ENCODE measurements at places on chromosomes 11 and 22.

DNA sequence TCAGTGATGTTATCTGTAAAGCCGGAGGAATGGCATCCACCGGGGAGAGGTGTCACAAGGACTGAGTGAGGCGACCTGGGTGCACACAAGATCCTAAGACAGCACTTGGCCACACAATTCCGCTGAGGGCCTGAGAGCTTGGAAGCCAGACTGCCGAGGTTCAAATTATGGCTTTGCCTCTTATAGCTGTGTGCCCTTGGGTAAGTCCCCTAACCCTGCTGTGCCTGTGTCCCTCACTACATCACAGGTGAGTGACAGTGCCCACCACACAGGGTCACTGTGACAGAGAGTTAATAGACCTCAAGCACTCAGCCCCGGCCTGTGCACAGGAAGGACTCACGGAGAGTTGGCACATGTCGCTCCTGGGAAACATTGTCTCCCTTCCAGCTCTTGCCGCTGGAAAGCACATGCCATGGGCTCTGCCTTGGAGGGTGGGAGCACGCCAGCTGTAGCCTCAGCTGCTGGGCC, 592 bp downstream of the RHOD start:
- peak; percentile 61 for DNase-seq

DNA sequence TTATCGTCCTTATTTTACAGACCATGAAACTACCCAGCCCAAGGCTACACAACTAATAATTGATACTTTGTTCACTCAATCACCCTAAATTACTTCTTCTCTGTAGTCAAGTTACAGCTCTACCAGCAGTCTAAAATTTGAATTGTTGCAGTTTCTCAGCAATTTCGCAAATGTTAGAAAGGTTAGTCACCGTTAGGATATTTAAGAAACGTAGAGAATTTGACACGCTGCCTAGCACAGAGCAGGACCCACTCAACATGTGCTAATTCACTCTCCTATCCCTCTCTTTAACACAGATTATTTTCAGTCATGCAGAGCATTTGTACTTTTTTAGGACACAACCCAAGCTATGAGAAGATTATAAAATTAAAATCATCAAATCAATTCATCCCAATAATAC, 771.1 kb upstream of the LUZP2 start:
- DNase-seq = peak; percentile 27

- DNase-seq = no peak
Measured at GRCh38 chr11:1138097-1138496, 19.7 kb upstream of the MUC5AC start.

DNA sequence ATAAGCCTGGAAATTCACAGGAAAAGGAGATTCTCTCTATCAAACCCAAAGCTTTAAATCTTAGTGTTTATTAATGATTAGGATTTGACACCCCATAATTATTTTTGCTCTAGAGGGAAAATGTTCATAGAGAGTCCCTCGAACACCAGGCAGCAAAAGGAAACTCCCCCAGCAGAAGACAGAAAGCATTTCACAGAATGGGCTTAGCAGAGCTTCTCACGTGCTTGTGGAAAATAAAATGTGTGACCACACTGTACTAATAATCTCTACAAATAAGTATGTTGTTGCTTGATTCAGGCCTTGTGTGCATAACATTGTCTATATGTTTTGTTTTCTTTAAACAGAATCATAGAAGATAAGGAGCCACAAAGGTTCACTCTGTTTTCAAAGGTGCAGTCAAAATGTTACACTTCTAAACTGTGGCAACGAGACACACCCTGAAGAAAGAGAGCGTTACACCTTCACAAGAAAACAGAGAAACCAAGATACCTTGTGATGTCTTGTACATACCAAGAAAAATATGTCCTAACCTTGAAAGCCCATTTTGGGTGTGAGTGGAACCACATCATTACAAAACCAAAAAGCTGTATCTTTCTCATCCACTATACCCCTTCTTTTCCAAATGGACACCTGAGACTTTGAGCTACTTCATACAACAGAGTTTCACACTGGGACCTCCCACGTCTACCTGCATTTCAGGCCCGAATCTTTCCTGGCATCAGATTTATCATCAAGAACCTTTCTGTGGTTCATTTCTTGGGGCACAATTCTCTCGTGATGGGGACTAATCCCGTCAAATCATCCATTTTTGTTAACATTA, 282.5 kb downstream of the ETS1 start:
- no peak for DNase-seq

DNA sequence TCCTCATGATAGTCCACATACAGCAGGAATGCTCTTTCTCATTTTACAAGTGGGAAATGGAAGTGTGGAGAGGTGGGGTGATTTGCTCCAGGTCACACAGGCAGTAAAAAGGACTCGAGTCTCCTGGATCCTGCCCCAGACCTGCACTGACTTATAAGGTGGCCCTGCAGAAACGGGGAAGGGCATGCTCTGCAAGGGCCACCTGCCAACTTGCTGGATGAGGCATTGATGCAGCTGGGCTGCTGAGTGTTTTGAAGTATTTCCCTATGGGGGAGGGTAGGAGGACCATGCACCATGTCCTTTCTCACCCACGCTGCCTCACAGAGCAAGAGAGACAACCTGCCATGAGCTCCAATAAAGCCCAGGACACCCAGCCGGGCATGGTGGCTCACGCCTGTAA, 36.9 kb downstream of the OR6Q1 start:
- no peak for DNase-seq

DNA sequence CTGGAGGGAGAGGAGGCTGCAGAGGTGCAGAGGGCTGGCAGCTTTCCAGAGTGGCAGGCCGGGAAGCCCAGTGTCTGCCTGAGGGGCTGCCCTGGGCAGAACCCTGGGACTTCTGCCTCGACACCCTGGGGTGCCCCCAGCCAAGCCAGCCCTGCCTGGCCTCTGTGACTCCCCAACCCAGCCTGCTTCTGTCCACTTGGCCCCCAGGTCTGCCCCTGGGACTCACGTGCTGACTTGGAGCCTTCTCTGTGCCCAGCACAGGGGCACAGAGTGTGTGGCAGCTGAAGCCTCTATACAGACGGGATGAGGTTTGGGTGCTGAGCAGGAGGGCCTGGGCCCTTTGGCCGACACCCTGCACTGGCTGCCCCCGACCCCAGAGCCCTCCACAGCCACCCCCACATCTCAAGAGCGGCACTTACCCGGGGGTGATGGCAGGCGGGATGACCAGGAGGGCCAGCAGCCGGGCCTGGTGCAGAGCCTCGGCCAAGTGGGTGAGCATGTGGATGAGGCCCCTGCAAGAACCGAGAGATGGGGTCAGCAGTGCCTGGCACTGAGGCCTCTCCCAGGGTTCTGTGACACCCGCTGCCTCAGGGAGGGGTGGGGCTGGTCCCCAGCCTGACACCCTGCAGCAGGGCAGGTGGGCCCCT, 17.5 kb downstream of the CHID1 start:
- DNase-seq = no peak

- peak; percentile 80 for DNase-seq
Measured at GRCh38 chr11:13955971-13956421, 6.5 kb upstream of the SPON1 start.

DNA sequence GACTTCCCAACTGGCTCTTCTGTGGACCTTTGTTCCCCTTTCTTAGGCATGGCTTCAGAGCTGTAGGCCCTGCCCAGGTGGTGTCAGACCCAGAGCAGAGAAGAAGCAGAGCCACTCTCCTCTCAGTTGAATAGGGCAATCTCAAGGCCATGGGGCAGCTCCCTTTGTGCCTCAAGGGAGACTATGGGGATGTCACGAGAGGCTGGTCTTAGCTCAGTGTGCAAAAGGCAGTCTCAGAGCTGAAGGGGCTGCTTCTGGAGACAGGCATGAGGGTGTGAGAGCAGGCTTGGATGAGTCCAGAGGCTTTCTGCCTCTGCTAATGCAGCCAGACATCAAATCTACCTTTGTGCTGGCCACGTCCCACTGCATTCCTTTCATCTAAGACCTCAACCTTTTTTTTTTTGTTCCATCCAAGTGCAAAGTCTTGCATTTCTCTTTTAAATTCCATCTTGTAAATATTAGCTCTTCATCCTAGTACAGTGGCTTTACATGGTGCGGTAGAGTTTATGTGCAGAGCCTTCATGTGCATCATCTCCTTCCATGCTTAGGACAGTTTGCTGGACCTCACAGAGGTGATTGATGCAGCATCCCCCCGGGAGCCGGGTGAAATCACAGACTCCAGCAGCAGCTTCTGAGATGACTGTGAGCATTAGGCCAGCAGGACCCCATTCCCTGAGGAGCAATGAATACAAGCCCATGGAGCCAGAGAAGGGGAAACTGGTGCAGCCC, 34.2 kb upstream of the FCHSD2 start:
- DNase-seq = no peak

DNA sequence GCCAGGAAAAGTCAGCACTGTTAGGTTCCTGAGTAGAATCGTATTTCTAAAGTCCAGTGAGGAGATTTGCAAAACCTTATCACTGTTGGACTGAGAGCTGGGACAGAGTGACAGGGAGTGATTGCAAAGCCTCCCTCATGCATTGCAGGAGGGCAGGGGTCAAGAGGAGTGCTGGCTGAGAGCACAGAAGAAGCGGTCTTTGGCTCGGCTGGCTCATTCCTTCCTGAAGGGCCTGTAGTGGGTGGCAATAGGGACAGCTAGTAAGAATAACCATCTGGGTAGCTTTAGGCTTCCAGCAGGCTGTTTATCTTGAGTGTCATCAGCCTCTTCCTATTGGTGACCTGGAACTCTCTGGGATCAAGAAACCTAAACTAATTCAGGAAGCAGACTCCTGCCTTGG, 53.4 kb downstream of the CD44 start:
- DNase-seq = no peak

- no peak for DNase-seq
Measured at GRCh38 chr11:72294616-72295395, 50.8 kb upstream of the PHOX2A start.

GRCh38 chr11:103295704-103296103, 186.5 kb downstream of the DYNC2H1 start:
- no peak for DNase-seq

DNA sequence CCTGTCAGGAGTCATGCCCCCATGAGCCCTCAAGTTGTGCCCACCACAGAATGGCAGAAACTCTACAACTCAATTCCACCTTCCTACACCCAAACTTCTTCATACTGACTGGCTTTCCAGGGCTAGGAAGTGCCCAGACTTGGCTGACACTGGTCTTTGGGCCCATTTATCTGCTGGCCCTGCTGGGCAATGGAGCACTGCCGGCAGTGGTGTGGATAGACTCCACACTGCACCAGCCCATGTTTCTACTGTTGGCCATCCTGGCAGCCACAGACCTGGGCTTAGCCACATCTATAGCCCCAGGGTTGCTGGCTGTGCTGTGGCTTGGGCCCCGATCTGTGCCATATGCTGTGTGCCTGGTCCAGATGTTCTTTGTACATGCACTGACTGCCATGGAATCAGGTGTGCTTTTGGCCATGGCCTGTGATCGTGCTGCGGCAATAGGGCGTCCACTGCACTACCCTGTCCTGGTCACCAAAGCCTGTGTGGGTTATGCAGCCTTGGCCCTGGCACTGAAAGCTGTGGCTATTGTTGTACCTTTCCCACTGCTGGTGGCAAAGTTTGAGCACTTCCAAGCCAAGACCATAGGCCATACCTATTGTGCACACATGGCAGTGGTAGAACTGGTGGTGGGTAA, at the start of gene OR52W1:
Gene OR52W1, plus strand, starts transcription at position 51 of the 637 bp plus-strand sequence. Its CDS starts 0 bp downstream, at position 51.
- DNase-seq = no peak

DNA sequence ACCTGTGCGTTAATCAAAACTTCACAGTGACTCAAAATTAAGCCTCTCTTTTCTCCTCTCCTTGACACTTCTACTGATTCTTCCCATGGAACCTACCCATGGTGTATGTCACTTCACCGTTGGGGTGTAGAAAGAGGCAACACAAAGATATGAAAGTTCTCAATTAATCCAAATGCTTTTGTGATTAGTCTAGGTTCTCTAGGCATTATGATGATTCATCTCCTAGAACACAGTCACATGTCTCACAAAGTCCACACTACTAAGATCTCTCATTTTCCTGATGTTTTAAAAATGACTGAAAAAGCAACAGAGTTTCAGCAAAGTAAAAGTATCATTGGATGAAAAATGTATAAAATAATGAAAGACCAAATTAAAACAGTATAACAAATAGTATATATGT, 13.7 kb upstream of the SCGB2A2 start:
- no peak for DNase-seq

GRCh38 chr11:8671193-8671612, 11.3 kb downstream of the TRIM66 start:
- DNase-seq = peak; percentile 98

DNA sequence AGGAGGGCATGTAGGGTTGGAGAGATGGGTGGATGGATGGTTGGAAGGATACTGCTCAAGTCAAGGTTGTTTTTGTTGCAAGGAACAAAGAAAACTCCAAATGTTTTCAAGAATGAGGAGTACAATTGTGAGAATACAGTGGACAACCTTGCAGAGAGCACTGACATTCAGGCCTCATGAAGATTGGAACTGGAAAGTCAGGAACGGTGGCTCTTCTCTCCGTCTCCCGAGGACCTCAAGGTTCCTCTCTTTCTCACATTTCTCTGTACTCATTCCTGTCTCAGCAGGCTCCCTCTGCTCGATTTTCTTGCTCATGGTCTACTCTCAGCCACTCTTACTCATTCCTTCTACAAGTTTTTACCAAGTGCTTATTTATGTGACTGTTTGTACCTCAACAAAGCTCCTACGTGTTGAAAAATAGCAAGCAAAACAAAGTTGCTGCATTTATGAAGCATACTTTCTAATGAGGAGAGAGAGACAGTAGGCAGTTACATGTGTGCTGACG, 97.6 kb downstream of the SWAP70 start:
- no peak for DNase-seq

- peak; percentile 36 for DNase-seq
Measured at GRCh38 chr22:33539902-33540751, 380.1 kb downstream of the LARGE1 start.

Data from muscle of leg (tissue), 16 donors.